Dorsolateral prefrontal cortex (tissue), 122 donors: ENCODE measurements at places on chromosomes 7 and 10.

- no peak for DNase-seq
These were observed 504.3 kb downstream of the DNAJB6 start for GRCh38 chr7:157840914-157841772.

DNA sequence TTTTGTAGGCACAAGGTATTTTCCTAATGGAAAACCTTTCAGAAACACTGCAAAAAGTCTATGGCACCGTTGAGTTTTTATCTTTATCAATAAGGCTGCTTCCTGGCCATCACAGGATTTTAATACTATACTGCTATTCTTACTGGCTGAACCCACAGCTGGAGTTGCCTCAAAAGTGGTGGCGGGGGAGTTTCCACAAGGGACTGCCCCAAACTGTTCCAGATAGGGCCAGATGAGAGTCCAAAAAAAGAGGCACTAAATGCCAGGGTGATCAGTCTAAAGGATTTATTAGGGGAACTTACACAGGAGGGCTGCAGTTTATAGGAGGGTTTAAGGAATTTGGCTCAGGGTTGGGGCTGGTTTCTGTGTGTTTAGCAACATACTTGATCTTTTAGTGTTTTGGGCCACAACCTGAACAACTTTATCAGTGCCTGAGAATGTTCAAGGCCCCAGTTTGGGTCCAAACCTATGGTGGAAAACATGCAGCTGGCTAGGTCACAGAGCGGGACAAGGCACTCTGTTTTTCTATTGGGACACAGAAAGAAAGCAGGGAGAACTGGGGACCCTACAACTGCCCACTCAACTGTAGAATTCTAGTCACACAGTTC lies 41.4 kb downstream of the STAM start:
- no peak for DNase-seq

DNA sequence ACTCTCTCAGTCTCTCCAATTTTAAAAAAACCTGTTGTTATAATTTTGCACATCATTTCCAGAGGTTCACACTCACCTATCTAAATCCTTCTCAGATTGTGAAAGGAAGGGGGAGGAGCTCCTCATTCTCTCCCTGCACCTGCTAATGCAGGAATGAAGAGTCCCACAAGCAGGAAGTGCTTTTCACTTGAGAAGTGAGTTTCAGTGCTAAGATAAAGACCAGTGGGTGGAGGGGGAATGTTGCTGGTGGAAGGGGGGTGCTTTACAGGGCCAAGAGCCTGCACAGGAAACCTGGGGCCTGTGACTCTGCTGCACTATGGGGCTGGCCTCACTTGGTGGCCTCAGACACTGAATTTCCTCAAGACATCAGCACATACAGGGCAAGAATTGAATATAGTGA lies 176.4 kb downstream of the PTPN20 start:
- no peak for DNase-seq

- DNase-seq, result no peak
These were observed 67.8 kb upstream of the PCBD1 start for GRCh38 chr10:70956029-70956759.

- no peak for DNase-seq
These were observed 46.8 kb upstream of the CD36 start for GRCh38 chr7:80591654-80592053.
